ENCODE measurements at places on chromosomes 6 and 20.
A peak's percentile ranks its signal among the peaks of the same experiment; 100 is the strongest.

DNA sequence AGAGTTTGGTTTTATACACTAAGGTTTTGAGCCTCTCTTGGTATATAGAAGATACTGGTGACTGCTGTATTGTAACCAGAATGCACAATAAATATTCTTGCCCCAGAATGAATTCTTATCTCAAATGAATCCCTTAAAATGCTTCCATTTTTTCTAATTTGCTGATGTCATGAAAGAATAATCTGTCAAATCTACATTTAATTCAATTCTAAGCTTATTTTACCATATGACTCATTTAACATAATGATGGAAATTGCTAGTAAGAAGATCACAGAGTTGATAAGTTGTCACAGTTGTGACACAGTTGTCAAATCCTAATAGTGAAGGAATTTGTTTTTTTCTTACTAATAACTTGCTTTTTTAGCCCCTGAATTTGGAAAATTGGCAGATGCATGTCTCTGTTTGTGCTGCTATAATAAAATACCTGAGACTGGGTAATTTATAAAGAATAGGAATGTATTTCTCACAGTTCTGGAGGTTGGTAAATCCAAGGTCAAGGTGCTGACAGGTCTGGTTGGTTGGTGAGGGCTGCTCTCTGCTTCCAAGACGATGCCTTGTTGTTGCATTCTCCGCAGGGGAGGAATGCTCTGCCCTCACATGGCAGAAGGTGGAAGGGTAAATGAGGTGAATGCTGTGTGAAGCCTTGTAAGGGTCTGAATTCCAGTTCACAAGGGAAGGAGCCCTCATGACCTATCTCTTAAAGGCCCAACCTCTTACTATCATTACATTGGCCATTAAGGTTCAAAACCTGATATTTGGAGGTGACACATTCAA, 4.7 kb downstream of the ECT2L start:
- no peak for DNase-seq
- peaks cover 16% of the 10 kb centered on the region for H3K27me3 ChIP-seq

DNA sequence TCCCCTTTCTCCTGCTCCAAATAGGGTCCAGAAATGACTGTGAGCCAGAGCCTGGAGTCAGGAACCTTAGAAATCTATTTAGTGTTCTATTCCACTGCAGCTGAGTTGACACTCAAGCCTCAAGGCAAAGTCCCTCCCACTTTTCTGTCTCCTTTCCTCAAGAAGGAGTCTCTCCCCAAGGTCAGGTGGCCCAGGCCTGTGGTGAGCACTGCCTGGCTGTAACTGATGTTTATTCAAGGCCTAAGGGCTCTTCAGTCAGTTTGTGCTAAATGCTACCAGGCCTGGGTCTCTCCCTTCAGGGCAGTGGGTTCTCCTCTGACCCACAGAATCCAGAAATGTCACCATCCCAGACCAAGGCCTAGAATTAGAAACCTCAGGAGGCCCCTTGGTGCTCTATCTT, 1042.9 kb upstream of the EPHA7 start:
- no peak overlapping the region for H3K4me3 ChIP-seq
- DNase-seq: no peak
- no peaks in the 10 kb centered on the region for H3K4me1 ChIP-seq
- no peaks in the 10 kb centered on the region for H3K27me3 ChIP-seq
- no peaks in the 10 kb centered on the region for H3K36me3 ChIP-seq

GRCh38 chr20:5880326-5880725, 70.0 kb downstream of the TRMT6 start:
- peaks cover 6% of the 10 kb centered on the region for H3K27me3 ChIP-seq
- H3K4me1 ChIP-seq: peaks cover 7% of the 10 kb centered on the region
- no peak overlapping the region for H3K4me3 ChIP-seq
- no peak for DNase-seq
- H3K36me3 ChIP-seq: no peaks in the 10 kb centered on the region

DNA sequence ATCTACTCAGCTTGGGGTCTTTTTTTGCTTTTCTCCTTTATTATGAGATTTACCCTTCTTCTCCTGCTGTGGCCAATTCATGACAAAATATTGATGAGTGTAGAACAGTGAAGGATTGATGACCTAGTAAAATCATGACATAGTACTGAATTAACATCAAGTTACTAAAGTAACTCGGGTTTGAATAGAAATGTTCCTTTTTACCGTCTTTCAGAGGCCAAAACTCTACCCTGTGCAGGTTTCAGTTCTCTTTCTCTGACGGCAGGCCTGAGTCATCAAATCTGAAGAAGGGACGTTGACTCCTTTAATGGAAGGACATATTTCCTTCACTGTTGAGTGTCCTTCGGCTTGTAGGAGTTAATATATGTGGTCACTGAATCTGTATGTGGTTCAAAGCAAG, 80.7 kb downstream of the RREB1 start:
- no peak for DNase-seq
- peaks cover 8% of the 10 kb centered on the region for H3K4me1 ChIP-seq
- H3K27me3 ChIP-seq: no peaks in the 10 kb centered on the region
- H3K36me3 ChIP-seq: peaks cover 75% of the 10 kb centered on the region

DNA sequence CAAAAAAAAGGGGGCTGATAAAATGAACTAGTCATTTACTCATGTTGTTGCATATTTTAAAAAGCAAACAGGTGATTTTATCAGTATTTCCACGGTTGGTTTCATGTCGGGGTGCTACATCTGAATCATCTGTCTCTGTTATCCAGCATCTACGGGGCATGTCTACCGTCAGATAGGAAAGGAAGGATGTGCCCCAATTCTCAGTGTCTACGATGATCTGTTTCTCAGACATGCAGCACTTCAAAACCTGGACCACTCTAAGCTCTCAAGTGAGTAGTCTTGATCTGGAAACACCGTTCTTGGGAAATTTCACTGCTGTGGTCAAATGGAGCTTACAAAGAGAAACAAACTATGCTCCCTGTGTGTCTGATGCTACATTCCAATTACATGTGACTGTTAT, 240.3 kb upstream of the TAB2 start:
- peaks cover 60% of the 10 kb centered on the region for H3K4me1 ChIP-seq
- peak overlapping the region; percentile 12 for H3K4me3 ChIP-seq
- peak overlapping the region; percentile 73 for H3K27ac ChIP-seq
- no peak for DNase-seq

DNA sequence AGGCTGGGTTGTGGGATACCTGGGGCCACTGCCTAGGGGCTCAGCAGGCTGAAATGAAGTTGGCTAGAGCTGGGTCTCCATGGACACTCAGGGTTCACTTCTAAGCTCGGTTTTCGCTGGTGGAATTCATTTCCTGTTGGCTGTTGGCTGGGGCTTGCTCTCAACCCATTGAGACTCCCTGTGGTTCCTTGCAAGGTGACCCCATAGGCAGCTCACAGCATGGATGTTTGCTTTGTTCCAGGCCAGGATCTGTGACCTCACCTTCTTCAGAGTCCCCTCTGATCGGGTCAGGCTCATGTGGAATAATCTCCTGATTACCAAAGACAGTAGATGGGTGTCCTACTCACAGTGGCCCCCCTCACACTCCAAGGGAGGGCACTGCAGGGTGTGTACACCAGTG, 229.3 kb downstream of the QKI start:
- DNase-seq: no peak
- no peaks in the 10 kb centered on the region for H3K36me3 ChIP-seq
- H3K27ac ChIP-seq: no peak overlapping the region
- H3K27me3 ChIP-seq: peaks cover 2% of the 10 kb centered on the region

DNA sequence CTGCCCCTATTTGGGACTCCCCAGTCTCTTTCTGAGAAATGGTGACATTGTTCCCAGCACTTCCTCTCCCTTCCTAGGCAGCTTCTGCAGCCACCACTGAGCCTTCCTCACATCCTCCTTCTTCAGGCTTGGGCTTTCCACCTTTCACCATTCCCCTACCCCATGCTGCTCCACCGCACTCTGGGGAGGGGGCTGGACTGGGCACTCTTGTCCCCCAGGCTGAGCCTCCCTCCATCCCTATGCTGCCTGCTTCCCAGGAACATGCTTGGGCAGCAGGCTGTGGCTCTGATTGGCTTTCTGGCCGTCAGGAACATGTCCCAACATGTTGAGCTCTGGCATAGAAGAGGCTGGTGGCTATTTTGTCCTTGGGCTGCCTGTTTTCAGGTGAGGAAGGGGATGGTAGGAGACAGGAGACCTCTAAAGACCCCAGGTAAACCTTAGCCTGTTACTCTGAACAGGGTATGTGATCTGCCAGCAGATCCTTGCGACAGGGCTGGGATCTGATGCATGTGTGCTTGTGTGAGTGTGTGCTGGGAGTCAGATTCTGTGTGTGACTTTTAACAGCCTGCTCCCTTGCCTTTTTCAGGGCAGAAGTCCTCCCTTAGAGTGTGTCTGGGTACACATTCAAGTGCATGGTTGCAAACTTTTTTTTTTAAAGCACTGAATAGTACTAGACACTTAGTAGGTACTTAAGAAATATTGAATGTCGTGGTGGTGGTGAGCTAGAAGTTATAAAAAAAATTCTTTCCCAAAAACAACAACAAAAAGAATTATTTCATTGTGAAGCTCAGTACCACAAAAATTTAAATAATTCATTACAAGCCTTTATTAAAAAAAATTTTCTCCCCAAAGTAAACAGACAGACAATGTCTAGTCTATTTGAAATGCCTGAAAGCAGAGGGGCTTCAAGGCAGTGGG, 2.1 kb upstream of the CDKN1A start:
- H3K27me3 ChIP-seq: no peaks in the 10 kb centered on the region
- no peak for DNase-seq
- H3K36me3 ChIP-seq: peaks cover 19% of the 10 kb centered on the region
- H3K27ac ChIP-seq: peak overlapping the region; percentile 82
- peak overlapping the region; percentile 75 for H3K4me3 ChIP-seq

- H3K36me3 ChIP-seq: peaks cover 57% of the 10 kb centered on the region
- no peak overlapping the region for H3K4me3 ChIP-seq
- DNase-seq: no peak
Observed at GRCh38 chr6:87182321-87182720, 27.0 kb downstream of the ZNF292 start.

DNA sequence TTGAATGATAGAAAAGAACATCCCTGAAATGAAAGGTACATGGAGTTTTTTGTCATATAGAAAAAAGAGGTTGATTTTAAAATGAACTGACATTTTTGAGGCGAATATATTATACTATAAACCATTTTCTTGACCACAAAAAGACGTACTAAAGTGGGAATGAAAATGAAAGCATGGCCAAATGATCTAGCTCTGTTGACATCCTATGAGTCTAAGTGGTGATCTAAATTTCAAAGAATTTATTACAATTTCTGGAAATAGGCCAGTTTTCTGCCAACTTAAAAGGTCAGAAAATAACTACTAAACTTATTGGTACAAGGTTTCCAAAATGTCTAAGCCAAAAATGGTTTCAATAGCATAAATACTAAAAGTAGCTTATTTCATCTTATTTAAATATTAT, 536.8 kb downstream of the EYS start:
- no peaks in the 10 kb centered on the region for H3K36me3 ChIP-seq
- no peak overlapping the region for H3K4me3 ChIP-seq
- no peaks in the 10 kb centered on the region for H3K4me1 ChIP-seq
- H3K27ac ChIP-seq: no peak overlapping the region
- no peaks in the 10 kb centered on the region for H3K27me3 ChIP-seq
- no peak for DNase-seq

DNA sequence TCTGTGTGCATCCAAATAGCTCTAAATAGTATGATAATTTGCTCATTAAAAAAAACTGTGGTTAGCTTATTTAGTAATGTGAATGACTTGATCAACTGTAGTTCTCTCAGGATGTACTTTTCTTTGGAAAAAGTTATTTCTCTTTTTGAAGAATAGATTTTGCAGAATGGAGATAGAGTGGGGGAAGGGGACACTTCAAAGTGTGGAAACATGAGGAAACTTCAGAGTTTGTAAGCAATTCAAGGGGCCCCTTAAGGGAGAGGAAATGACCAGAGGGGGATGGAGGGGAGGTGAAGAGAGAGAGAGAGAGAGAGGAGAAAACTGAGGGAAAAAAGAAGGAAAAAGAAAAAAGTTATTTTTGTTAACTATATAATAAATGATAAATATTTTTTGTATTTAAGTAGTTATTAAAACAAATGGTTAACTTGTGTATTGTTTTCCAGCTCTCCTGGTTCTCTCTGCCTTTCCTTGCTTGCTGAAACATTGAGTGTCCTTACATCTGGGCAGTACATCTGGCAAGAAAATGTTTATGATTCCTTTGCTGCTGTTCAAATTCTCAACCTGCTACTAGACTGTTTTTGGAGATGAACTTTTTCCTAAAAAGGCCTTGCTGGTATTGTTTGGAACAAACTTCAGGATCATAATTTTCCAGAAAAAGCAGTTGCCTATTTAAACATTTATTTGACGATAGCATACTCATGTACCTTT, 497.5 kb upstream of the CITED2 start:
- no peak overlapping the region for H3K27ac ChIP-seq
- no peaks in the 10 kb centered on the region for H3K36me3 ChIP-seq
- no peak overlapping the region for H3K4me3 ChIP-seq
- no peak for DNase-seq

DNA sequence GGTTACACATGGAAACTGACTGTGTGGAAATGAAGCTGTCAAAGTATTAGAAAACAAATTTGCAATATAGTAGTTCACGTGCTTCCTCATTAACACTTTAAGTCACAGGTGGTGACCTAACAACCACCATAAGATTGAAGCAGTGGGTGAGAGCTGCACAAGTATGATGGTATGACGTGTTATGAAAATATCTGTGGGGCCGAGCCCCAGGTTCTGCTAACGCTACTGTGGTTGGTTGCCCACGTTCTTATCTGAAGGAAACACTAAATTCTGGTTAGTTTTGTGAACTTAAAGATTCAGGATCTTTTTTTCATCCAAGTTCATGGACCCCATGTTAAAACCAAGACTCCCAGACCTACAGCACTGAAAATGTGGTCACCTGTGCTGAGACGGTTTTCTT, 243.0 kb upstream of the RIN2 start:
- no peak for DNase-seq
- H3K4me3 ChIP-seq: no peak overlapping the region
- no peaks in the 10 kb centered on the region for H3K27me3 ChIP-seq
- H3K36me3 ChIP-seq: no peaks in the 10 kb centered on the region
- no peaks in the 10 kb centered on the region for H3K4me1 ChIP-seq

GRCh38 chr20:3071610-3072529, at the start of gene OXT:
TSS of gene OXT (plus strand) at chr20:3071620. CDS start at chr20:3071656, 36 bp downstream.
- no peaks in the 10 kb centered on the region for H3K36me3 ChIP-seq
- no peak within 1 kb of the TSS for H3K27ac ChIP-seq
- DNase-seq: peak; percentile 70
- peaks cover 15% of the 10 kb centered on the region for H3K27me3 ChIP-seq
- H3K4me1 ChIP-seq: peaks cover 31% of the 10 kb centered on the region
- H3K4me3 ChIP-seq: peak within 1 kb of the TSS; percentile 57

DNA sequence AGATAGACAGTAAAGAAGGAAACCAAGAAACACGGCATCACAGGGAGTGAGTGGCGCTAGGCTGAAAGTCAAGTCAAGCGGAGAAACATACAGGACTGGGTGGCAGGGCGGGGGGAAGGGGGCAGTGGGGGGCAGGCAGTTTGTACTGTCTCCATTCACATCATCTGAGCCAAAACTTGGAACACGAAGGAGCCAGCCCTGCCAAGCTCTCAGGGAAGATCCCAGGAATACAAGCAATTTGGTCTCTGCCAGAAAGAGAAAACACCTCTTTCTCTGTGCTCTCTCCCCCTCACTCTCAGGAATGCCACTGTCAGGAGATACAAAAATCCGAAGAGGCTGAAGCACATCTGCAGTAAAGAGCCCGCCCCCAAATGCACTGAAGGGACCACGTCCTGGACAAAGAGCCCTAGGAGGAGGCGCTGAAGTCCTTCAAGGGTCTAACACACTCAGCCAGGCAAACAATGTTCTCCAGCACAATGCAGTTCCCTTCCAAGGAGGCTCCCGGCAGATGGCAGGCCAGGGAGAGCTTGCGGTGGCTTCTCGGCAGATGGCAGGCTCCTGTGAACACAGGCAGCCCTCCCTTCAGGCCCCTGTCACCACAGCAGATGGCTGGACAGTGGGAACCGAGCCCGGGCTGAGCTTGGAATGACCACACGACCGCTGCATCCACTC, 90.0 kb downstream of the ATP9A start:
- H3K4me3 ChIP-seq: no peak overlapping the region
- peaks cover 11% of the 10 kb centered on the region for H3K27me3 ChIP-seq
- H3K27ac ChIP-seq: no peak overlapping the region

All from activated CD4-positive, alpha-beta memory T cell treated with anti-CD3 and anti-CD28 coated beads, Interleukin-2, amount 10 ng/mL, durations not matched to agents 7 days and 5 days (primary cell).